ENCODE measurements at places on chromosomes 7 and 10.

GRCh38 chr7:134891262-134891695 lies 95.0 kb upstream of the AGBL3 start:
- no peak for DNase-seq

DNA sequence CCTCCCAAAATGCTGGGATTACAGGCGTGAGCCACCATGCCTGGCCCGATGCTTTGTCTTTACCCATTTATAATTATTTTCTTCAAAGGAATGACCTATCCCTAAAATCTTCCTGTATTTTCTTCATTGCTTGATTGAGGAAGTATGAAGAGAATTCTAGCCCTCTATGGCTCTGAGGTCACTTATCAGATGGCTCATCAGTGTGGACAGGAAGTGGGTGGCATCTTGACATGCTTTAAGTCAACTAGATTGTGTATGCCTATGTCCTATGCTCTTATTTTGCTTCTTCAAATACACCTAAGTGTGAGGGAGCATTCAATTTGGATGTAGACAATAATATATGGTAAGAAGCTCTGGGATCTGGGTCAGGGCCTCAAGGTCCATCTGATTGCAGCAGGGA lies 1020.5 kb downstream of the LRMDA start:
- no peak for DNase-seq

DNA sequence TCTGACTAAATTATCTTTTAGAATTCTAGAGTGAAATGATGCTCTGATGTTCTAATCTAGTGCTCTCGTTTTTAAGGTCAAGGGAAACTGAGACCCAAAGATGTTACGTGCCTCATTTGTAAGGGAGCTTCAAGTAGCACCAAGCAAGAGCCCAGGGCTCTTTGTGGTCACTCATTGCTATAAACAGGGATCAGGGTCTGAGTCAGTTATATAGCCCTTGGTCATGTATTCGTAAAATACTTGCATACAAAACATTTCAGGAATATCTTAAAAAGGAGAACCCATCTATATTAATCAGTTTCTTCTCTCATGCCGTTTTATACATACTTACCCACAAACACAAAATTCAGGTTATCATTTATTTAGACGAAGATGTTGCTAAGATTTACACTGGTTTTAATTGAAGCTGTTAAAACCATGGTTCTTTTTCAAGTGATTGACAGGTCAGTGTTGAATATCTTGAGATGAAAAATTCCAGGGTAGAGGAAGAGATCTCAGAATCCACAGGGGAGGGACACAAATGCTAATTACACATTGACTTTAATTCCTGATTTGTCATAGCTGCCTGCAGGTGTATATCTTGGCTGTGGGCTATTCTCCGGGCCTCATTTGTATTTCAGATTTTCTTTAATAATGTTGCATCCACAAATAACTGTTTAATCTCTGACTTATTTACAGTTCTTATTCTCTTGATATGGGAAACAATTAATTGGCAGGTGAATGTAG lies 188.4 kb downstream of the SND1 start:
- no peak for DNase-seq

GRCh38 chr10:77494756-77495541 lies 142.7 kb downstream of the KCNMA1 start:
- no peak for DNase-seq

DNA sequence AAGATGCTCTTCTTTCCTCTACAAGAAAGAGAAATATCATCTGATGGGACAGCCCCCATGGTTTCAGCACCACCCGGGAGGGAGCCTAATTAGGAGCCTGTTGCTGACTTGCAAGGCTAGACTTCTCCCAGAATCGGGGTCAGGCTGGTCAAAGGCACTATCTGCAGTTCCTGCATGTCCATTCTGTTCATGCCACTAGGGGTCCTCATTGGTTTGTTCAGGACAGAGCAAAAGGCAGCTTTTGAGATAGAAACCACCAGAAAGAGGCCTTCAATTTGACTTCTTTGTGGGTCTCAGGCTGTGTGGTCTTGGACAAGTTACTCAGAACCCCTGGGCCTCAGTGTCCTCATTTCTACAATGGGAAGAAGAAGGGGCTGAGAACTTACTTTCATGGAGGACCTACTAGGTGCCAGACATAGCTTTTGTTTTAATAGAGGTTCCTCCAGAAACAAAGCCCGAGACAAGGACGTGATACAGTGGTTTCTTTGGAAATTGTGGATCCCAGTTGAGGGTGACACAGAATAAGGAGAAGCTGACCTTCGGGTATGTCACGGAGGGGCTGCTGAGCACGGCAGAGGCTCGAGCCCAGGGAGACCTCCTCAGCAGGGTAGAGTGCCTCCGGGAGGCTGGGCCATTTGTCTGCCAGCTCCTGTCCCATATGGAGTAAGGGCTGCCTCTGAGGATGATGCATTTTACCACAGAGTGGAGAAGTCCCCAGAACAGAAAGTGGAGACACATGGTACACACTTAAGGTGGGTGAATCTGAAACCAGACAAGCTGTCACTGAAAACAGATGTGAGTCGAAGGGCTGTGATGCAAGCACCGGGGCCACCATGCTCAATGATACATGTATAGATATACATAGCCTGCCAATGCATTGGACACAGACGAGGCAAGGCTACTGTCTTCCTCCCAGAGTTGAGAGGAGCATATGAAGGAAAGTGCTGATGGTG lies 33.1 kb upstream of the NEUROD6 start:
- DNase-seq, result no peak

GRCh38 chr7:74028321-74028838 lies 407 bp downstream of the ELN start:
- DNase-seq, result no peak

DNA sequence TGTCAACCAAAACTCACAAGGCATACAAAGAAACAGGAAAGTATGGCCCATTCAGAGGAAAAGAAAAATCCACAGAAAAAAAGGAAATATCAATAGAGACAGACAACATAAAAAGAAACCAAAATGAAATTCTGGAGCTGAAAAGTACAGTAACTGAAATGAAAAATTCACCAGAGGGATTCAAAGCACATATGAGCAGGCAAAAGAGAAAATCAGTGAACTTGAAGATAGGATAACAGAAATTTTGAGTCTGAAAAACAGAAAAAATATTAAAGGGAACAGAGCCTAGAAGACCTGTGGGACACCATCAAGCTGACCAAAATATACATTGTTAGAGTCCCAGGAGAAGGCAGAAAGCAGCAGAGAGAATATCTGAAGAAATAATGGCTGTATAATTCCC lies 60.6 kb downstream of the XPNPEP1 start:
- no peak for DNase-seq

- DNase-seq, result no peak
Observed at GRCh38 chr7:40162516-40162915, 27.7 kb downstream of the SUGCT start.

- DNase-seq, result peak; percentile 74
Observed at GRCh38 chr10:132570771-132571649, 33.4 kb downstream of the INPP5A start.

GRCh38 chr7:144842377-144842851 lies 6.6 kb upstream of the TPK1 start:
- DNase-seq, result peak; percentile 80

GRCh38 chr7:135192914-135193536 lies 18.3 kb downstream of the WDR91 start:
- DNase-seq, result no peak

DNA sequence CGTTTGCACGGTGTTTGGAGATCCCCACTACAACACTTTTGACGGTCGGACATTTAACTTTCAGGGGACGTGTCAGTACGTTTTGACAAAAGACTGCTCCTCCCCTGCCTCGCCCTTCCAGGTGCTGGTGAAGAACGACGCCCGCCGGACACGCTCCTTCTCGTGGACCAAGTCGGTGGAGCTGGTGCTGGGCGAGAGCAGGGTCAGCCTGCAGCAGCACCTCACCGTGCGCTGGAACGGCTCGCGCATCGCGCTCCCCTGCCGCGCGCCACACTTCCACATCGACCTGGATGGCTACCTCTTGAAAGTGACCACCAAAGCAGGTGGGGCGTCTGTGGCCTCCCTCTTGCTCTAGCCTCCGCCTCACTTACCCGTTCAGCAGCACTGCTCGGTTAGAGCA lies 173.5 kb downstream of the BMPER start:
- DNase-seq, result no peak

DNA sequence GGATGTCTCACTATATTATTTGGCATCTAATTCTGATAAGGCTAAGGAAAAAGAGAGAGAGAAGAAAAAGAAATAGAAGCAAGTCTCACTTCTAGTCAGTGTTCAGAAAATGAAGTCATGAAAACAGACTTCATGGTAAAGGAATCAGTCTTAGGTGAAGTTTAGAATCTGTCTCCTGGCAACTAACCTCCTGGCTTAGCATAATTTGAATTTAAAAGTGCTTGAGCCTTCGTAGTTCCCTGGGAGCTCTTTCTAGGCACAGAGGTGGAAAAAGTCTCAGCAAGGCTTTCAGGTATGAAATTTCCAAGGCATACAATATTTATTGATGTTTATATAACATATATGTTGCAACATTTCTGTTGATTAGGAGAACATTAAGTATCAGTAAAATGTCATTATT lies 10.4 kb downstream of the CHRM2 start:
- no peak for DNase-seq

DNA sequence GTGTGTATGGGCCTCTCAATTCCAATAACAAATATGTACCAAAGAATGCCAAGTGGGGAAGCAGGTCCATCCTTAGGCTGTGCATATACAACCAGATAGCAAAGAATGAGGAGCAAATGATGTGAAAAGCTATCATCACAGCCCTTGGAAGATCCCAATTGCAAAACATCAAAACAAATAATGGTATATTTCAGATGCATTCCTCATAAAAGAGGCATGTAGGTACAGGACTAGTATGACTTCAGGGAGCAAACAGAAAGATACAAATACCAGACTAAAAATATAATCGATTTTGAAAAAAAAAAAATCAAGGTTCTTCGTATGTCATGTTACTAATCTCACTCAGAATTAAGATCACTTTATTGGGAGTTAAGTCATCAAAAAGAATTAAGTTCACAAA lies 18.5 kb upstream of the SPOCK2 start:
- no peak for DNase-seq

DNA sequence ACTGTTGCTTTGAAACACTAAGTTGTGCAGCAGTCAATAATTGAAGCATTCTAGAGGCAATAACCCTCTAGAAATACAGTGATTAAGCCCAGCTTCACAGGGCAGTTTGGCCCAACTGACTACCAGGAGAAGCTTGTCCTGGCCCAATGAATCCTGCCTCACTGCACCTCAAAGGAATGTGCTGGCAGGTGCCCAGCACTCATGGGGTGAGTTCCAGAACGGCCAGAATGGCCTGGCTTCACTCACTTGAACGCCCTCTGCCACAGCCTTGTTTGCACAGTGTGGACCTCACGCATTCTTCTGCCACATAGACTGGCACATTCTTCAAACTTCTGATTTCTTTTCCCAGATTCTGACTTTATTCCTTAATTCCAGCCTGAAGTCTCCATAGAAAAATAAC lies 6.6 kb upstream of the ITIH2 start:
- no peak for DNase-seq

- no peak for DNase-seq
Observed at GRCh38 chr7:41294556-41295454, 408.1 kb downstream of the INHBA start.

All from CD4-positive, alpha-beta T cell treated with Interleukin-4 for 1 hour (primary cell).